SK-N-DZ (cell line): ENCODE measurements at places on chromosomes 2 and 18.
A peak's percentile ranks its signal among the peaks of the same experiment; 100 is the strongest.

DNA sequence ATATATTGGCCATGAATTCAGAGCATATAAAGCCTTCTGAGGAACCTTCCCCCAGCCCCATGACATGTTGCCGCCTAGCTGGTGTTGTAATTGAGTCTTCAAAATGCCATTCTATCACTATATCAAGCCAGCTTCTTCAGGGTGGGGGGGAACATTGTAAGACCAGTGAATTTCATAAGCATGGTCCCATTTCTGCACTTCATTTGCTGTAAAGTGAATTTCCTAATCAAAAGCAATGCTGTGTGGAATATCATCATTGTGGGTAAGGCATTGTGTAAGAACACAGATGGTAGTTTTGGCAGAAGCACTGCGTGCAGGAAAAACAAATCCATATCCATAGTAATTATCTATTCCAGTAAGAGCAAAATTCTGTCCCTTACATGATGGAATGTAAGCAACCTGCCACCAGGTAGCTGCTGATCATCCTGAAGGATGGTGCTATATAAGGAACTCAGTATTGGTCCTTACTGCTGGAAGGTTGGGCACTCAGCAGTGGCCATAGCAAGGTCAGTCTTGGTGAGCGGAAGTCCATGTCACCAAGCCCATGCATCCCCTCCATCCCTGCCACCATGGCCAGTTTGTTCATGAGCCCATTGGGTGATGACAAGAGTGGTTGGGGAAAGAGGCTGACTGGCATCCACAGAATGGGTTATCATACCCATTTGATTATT, 159.4 kb downstream of the COPS8 start:
- no peak for DNase-seq

- DNase-seq, result peak; percentile 67
Observed at GRCh38 chr2:28683100-28683706, 68.4 kb upstream of the PPP1CB start.

- no peak for DNase-seq
Observed at GRCh38 chr2:26491563-26492167, 13.7 kb upstream of the OTOF start.

- DNase-seq, result no peak
Observed at GRCh38 chr2:134465228-134466105, 211.6 kb downstream of the MGAT5 start.

GRCh38 chr2:179266271-179266670, 1.6 kb upstream of the SESTD1 start:
- no peak for DNase-seq

- no peak for DNase-seq
Observed at GRCh38 chr2:1360557-1361250, 52.6 kb upstream of the TPO start.

GRCh38 chr2:148451046-148451445, 193.5 kb upstream of the EPC2 start:
- no peak for DNase-seq

GRCh38 chr18:22778996-22779395, 154.1 kb upstream of the RBBP8 start:
- no peak for DNase-seq

GRCh38 chr2:225431105-225431863, 31.8 kb downstream of the NYAP2 start:
- no peak for DNase-seq

DNA sequence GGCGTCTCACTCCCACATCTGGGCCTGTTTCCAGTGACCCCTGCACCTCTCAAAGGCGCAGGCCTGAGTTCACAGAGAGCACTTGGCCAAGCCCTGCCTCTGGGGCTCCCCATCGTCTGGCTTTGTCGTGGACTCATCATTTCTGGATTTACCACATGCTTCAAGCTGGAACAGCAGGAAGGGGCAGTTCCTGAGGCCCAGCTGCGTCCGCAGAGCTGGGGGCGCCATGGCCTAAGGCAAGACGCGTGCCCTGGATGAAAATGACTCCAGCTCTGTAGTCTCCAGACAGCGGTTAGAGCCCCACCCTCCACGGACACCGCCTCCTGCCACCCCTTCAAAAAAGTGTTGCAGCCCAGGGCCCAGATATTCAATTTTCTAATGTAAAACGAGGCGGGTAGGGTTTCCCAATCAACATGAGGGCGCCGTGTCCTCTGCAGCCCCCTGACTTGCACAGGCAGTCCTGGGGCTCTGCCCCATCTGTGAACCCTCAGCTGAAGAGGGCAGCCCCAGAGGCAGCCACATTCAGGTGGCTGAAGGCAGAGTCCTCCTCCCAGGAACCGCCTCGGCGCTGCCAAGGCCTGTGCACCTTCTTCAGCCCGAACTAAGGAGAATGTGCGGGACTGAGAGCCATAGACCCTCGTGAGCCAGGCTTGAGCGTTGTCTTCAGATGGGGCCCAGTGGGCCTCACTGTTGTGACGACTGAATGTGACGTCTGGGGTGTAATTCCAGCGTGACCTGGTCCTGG, 85.5 kb downstream of the NFATC1 start:
- no peak for DNase-seq

GRCh38 chr2:20622731-20623130, 28.2 kb downstream of the HS1BP3 start:
- peak; percentile 53 for DNase-seq

GRCh38 chr18:44090453-44090852, 590.2 kb upstream of the SETBP1 start:
- DNase-seq, result no peak

DNA sequence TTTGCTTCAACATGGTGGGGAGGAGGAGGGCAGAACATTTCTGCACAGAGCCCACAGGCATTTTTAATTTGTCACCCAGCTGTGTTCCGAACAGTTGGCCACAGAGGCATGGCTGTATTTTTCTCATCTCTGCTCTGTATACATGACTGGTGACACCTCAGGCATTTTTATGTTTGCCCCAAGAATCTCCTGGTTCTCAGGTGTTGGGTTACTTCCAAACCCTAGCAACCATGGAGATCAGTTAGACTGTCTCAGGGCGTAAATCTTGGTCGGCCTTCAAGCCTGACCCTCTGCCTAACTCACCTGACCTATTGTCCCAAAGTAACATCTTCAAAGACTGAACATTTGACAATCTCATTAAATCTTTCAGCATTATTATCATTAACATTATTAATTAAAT, 100.0 kb downstream of the ABCA12 start:
- no peak for DNase-seq

- no peak for DNase-seq
Observed at GRCh38 chr2:185433824-185434223, 304.8 kb upstream of the FSIP2 start.

DNA sequence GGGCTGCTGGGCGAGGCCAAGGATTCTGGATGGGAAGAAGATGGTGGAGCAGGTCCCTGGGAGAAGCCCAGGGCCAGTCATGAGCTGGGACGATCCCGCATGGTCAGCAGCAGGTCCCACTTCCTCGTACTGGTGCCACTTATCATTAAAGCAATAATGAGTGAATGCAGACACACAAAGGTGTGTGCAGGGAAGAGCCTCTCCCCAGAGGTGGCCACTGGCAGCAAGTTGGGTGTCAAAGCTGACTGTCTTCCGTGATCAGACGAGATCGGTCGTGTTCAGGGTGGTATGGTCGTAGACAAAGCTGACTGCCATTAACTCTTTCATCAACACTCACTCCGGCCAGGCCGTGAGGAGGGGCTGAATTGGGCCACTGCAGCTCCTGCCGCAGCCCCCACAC, 10.3 kb upstream of the ARHGEF4 start:
- no peak for DNase-seq

- no peak for DNase-seq
Observed at GRCh38 chr2:85226783-85227182, 93.6 kb downstream of the TCF7L1 start.

DNA sequence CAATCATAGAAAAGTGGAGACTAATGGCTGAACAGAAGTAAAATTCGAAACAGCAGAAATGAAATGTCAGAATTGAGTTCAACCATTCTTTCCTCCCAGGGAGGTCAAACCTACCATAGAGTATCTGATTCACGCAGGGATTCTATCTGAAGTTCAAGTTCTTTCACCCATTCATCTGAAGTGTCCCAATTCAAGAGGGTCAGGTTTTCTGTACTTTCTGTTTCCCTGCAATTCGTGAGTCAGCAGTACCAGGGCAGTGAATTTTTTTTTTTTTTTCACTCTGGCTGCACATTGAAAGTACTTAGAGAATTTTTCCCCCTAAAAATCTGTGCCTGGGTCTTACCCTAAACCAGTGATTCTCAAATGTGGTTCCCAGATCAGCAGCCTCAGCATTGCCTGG, 40.9 kb upstream of the CCDC88A start:
- DNase-seq, result no peak

- DNase-seq, result no peak
Observed at GRCh38 chr2:25473758-25474340, 132.1 kb upstream of the DNMT3A start.

DNA sequence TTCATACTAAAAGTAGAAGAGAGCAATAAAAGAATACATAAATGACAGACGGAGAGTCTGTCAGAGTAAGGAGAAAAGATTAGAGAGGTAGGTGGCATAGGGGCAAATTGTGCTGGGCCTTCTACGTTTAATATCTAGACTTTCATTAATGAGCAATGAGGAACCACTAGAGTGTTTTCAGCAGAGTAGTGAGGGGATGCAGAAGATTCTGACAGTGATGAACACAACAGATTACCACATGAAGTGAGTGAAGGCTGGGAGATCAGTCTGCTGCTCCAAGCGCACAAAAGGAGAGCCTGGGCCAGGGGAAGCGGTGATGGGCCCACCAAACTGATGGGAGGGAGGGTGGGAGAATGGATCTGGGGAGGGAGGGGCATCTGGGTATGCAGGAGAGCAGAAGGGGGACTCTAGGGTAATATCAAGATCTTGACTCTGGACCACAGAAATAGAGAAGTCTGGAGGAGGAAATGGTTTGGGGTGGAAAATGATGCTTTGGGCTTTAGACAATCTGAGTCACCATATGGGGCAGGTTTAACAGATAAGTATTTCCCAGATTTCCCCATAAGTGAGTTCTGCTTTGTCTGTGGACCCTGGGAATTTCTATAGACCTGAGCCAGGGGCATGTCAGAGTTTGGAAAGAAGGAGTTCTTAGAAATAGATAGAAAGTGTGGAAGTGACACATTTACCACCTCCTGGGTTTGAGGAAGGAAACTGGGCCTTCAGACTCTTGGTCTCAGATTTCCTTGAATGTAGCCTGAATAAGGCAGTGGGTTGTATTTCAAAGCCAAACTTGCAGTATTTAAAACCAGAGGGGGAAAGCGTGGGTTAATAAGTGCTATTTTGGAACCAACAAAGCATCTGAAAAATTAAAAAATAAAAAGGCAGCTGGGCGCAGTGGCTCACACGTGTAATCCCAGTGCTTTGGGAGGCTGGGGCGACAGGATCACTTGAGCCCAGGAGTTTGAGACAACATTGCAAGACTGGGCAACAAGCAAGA, 15.0 kb upstream of the IL1A start:
- DNase-seq, result no peak

DNA sequence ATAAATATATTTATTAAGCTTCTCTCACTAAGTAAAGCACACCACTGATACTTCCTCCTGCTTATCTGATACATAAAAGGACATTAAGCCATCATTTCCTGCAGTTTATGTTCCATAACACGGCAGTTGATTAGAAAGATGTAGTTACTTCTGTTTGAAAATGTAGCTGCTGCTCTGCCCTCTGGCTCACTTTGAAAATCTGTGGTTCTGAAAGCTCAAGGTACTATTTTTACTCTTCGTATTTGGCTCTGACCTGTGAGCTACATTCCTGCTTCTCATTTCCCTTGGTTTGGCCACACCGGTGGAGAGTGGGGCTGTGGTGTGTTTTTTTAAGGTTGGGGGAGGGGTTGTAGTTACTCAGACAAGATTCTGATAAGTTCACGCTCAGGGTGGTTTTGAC, 12.8 kb upstream of the TTN start:
- no peak for DNase-seq

- DNase-seq, result peak; percentile 52
Observed at GRCh38 chr2:235005603-235006259, 53.9 kb downstream of the SH3BP4 start.

GRCh38 chr2:1421731-1422130, 8.5 kb downstream of the TPO start:
- no peak for DNase-seq

GRCh38 chr2:59677158-59677557, 876.3 kb downstream of the BCL11A start:
- DNase-seq, result no peak

- DNase-seq, result no peak
Observed at GRCh38 chr2:105443617-105444598, 45.1 kb upstream of the FHL2 start.

DNA sequence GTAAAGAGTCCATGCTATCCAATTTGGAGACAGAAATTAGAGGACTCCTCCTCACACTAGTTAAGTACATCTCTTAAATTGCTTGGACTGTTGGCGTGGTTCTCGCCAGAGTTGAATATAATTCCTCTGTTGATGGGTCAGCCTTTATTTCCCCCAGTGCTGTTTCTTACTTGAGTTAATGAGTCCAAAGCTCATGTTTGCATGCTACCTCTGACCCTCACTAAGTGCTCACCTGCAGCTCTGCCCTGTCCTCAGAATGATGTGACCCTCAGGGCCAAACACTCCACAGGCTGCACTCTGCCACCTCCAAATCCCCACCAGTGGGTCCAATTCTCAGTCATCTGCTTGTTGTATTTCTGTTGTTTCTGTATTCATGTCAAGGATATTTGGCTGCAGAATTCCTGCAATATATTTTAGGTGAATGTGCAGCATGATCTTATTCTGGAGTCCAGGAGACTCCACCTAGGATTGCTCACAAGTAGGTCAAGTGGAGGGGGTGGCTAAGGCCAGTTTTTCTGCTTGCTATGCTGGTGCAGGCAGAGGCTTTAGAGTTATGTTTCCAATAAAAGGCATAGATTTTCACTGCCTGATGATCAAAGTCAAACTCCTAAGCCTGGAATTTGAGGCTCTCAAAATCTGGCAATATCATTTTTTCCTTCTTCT, 37.8 kb downstream of the RDH14 start:
- DNase-seq, result no peak

- no peak for DNase-seq
Observed at GRCh38 chr18:10160251-10160650, 246.4 kb downstream of the VAPA start.

- DNase-seq, result no peak
Observed at GRCh38 chr2:137981112-137981656, 16.9 kb downstream of the HNMT start.

DNA sequence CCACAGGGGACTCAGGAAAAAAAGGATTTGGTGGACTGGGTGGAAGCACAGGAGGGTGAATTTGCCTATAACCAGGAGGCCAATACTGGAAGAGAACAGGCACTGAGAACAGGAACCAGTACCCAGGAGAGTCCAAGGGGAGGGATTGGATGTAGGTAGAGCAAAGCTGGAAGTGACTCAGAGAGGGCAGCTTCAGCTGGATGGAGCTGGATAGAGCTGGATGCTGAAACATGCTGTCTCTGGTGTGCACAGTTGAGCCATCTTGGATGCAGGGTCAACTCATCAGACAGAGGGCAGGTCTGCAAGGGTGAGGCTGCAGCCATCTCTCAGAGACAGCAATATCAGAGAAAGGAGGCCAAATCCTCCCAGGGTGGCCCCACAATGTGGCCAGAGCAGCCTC, 134.0 kb downstream of the GALNT14 start:
- DNase-seq, result no peak

GRCh38 chr2:213229814-213230213, 54.5 kb upstream of the SPAG16 start:
- DNase-seq, result no peak

GRCh38 chr2:1259746-1260145, 153.5 kb upstream of the TPO start:
- DNase-seq, result no peak
